ENCODE measurements at places on chromosomes 2 and 18.

DNA sequence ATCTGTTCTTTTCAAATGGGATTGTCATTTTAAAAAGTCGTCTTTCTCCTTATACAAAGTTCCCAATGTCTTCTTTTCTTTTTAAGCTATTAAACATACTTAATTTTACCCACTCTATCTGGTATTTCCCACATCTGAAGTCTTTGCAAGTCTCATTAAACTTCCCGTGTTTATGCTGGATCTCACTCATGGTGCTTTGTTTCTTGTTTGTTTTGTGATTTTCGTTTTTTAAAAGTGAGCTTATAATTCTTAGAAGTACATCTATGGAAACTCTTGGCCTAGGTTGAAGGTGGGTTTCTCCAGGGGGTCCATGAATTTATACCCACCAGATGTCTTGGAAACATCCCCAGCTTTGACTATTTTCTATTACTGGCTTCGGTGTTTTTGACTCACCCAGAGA is 208.0 kb downstream of the FAM210A start:
- no peak for DNase-seq

DNA sequence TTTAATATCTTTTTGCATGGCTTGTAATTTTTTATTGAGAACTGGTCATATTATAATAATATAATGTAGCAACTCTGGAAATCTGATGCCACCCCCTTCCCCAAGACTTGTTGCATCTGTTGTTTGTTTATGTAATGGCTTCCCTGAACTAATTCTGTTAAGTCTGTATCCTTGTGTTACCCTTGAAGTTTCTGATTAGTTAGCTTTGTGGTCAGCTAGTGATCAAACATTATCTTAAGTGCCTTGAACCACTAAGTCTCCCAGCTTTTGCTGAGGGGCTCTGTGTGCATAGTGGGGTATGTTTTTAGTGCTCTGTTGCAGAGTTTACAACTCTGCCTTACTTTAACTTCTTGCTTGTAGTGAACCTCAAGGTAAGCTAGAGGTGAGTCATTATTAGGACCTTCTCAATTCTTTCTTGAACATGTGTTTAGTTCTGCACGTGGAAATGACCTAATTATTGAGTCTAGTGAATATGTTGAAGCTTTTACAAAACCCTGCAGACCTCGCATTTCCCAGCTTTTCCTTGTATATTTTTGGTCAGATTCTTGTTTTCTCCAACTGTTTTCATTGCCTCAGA is 24.8 kb downstream of the SMCHD1 start:
- DNase-seq = no peak

- DNase-seq = no peak
Measured at GRCh38 chr2:120108749-120109148, 95.9 kb downstream of the EPB41L5 start.

GRCh38 chr2:169141713-169142352 is 72.5 kb downstream of the DHRS9 start:
- peak; percentile 31 for DNase-seq

- no peak for DNase-seq
Measured at GRCh38 chr18:33201509-33201926, 239.0 kb downstream of the CCDC178 start.

DNA sequence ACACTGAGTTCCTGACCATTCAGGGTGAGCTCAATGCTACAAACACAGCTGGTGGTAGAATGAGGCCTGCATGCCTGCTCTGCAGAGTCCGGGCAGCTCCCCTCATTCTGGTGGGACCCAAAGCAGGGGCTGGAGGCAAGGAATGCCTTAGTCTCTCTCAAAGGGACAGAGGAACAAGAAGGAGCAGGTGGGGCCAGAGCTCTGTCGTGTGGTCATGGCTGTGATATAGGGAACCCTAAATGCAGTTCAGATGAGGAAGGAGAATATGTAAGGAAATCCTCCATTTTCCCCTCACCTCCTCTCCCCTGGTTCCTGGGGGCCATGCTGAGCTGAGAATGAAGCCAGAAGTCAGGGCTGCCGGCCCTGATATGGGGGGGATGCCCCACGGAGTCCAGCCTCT is 334.3 kb downstream of the CYP26B1 start:
- DNase-seq = no peak

DNA sequence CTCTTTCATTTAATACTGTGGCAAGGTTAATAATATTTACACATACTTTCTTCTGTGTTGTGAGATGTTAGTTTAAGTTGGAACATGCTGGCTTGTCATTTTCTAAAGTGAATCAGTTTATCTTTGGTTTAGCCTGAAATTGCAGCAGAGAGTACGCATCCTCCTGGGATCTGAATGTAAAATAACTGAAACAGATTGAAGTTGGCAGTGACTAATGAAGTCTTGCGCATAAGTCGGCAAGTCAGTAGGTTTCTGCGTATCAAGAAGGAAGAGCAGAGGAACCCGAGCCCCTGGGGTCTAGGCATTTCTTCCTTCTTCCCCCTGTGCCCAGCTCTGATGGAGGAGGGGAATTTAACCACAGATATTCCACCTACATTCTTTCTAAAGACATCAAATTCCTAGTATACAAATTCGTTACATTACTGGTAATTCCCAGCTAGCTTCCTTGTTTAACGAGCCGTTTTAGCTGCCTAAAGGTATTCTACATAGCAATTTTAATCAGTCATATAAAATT is 392.1 kb upstream of the RAB12 start:
- no peak for DNase-seq

- DNase-seq = no peak
Measured at GRCh38 chr2:145957929-145958328, 1438.0 kb upstream of the ZEB2 start.

DNA sequence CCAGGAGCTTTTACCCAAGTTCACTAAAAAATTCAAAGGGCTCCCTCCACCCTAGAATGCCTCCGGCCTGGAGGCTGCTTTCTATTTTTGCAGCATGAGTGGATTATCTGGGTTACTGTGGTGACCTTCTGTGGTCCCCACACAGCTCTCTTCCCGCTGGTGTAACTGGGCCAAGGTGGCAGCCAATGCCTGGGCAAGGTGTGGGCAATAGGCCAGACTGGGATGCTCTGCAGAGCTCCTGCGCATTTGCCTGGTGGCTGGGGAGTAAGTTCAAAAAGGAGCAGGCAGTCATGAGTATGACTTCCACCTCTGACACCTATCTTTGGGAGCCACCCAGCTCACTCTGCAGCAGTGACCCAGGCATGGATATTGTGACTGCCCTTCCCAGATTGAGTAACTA is 130.5 kb upstream of the SPRED2 start:
- no peak for DNase-seq

GRCh38 chr18:49862656-49863385 is 49.5 kb upstream of the ACAA2 start:
- no peak for DNase-seq

DNA sequence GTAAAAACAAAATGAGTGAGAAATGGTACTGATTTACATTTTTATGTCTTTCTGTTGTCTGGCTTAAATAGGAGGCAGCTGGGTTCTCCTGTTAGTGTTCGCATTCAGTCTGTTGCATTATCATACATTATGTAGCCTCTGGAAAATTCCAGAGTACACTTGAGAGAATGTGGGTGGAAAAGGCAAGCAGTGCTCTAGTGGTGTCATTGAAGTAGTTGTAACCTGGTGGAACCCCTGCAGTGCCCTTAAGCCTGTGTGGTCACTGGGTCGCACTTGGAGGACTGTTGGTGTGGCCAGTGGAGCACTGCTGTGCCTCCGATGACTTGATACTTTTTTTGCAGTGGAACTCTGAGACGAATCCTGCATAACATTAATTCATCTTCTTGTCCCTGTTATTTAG is 52.4 kb downstream of the USP14 start:
- no peak for DNase-seq

DNA sequence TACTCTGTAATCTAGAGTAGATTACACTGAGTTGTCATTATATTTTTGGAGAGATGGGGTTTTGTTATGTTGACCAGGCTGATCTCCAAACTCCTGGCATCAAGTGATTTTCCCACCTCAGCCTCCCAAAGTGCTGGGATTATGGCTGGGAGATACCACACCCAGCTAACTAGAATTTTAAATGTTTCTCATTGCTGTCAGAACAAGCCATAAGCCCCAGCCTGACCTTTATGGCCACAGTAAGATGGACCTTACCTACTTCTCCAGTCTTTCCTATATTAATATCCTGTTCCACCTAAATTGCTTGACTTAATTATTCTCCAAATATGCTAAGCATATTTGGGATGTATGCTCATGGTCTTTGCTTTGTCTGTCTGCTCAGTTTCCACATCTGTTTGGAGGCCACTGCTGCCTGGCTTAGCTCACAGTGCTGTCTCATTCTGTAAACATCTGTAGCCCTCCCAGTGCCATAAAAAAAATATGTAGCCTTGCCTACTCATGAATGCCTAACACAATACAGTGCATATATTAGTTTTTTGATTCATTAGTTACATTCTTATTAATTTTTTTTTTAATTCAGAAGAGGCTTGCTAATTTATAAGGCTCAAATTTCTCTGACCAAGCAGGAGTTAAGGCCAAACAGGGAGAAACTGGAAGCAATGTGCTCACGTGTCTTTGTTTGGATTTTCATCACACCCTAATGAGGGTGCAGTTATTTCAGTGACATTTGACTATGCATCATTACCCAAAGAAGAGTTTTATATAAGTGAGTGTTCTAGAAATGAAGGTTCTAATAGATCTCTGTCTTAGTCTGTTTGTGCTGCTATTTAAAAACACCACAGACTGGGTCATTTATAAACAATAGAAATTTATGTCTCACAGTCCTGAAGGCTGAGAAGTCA is 45.3 kb upstream of the PSME4 start:
- DNase-seq = no peak

DNA sequence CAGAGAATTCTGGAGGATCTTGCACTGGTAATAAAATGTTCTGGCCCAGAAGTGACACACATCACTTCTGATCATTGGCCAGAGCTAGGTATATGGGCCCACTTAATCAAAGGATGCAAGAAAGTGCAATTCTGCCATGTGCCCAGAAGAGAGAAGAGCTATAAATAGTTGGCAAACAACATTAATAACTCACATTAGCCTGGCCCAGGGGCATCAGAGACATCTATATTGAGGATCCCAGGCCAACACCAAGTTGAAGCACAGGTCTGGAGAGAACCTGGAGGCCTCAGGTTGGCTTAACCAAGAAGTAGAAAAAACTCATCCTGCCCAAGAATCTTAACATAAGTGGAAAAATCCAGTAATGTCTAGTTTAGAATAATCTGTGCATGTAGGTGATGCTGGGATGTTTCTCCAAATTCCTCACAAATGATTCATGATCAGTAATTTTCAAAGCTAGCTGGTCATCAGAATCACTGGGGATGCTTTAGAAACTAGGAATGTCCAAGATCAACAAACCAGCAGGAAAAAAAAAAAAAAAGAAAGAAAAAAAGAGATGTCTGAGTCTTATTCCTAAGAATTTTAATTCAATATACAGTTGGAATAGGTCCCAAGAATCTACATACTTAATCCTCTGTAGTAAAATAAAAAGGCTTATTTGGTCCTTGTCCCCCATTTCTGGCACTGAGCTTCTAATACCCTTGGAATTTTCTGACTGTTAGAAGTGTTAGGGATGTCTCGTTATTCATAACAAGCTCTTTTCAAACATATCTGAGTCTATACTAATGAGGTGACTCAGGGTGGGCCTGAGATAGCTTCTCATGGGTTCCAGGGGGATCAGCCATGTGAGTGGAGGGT is 35.0 kb upstream of the EVA1A start:
- no peak for DNase-seq

DNA sequence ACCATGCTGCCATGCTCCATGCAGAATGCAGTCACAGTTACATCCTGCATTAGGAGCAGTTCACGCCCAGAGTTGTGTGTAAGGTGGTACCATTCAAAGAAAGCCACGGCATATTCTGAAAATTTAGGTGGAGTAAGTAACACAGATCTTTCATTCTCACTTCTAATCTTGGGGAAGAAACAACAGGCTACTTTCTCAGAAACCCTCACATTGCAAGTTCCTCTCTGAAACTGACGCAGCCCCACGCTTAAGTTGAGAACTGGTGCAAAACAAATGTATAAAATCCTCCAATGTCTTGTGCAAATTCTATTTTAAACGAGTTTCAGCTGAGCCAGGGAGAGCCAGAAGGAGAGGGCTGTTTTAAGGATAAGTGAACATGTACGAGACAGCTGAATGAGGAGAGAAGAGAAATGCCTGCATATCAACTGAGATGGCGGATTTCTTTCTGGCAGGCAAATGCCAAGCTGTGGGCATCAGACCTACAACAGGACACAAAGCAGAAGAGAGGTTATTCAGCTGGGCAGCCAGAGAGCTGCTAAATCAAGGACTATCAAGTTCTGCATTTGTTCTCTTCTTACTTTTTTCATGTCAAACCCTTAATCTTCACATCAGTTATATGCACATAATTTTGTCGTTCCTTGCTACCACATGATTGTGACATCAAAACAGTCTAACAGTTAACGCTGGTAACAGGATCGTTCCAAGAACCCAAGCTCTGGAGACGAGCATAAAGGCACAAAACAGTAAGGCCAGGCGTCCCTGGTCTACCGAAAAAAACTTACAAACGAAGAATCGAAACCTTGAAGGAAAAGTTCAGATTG is 6.4 kb downstream of the ARL4C start:
- no peak for DNase-seq

- DNase-seq = no peak
Measured at GRCh38 chr2:178237488-178238153, 43.3 kb downstream of the OSBPL6 start.

GRCh38 chr2:196365923-196366322 is 194.5 kb upstream of the STK17B start:
- no peak for DNase-seq

- DNase-seq = no peak
Measured at GRCh38 chr18:55897091-55897689, 309.2 kb upstream of the TCF4 start.

GRCh38 chr18:45978084-45978483 is 11.0 kb upstream of the EPG5 start:
- DNase-seq = no peak

DNA sequence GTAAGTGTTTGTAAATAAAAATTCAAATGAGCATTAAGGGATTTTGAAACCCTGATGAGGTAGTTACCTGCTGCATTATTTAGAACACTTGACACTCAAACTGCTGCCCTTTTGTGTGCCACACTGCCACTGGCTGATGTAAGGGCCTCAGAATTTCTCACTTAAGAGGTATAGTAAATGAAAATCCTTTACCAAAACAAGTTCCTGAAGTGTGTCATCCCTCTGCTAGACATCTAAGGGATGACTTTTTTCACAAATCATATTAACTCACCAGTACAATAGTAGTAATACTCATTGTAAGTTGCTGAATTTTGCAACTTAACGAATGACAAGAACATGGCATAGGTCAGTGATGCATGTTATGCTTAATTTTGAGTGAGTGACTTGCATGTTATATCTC is 274.9 kb upstream of the UBE2E3 start:
- no peak for DNase-seq

GRCh38 chr2:96691022-96691612 is 48.6 kb downstream of the FER1L5 start:
- no peak for DNase-seq
